DMS153 (cell line): ENCODE measurements at places on chromosomes 5 and 9.

- DNase-seq: peak; percentile 13
Observed at GRCh38 chr9:31034311-31034710, 1350.1 kb upstream of the ACO1 start.

DNA sequence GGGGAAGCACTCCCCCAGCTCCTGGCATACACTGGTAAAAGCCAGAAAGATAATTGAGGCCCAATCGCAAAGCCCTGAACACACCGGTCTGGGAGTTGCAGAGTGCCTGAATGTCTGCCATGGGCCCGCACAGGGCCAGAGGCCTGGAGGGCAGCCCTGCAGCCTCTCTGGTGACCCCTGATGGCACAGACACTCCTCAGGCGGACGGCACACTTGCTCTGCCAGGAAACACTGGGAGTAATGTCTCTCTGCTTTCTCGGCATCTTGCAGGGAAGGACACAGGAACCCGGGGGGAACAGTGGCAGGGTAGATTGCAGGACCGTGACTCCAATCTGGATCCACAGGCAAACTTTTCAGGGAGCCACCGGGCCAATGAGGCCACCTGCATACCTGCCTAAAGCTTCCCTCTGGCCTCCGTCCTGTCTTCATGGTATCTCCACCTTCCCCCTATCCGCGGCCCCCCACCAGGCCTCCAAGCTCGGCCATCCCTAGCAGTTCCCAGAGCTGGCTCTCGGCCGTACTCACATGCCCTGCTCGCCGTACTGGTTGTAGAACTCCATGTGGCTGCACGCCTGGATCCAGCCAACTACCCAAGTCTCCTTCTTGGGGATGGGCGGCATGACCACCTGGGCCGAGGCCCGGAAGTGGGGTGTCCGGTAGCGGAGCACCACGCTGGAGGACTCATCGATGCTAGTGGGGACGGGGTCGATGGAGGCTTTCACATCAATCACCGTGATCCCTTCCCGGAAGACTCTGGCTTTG, 797 bp downstream of the FAM78A start:
- no peak for DNase-seq

GRCh38 chr5:168227001-168227400, 64.4 kb upstream of the WWC1 start:
- no peak for DNase-seq

DNA sequence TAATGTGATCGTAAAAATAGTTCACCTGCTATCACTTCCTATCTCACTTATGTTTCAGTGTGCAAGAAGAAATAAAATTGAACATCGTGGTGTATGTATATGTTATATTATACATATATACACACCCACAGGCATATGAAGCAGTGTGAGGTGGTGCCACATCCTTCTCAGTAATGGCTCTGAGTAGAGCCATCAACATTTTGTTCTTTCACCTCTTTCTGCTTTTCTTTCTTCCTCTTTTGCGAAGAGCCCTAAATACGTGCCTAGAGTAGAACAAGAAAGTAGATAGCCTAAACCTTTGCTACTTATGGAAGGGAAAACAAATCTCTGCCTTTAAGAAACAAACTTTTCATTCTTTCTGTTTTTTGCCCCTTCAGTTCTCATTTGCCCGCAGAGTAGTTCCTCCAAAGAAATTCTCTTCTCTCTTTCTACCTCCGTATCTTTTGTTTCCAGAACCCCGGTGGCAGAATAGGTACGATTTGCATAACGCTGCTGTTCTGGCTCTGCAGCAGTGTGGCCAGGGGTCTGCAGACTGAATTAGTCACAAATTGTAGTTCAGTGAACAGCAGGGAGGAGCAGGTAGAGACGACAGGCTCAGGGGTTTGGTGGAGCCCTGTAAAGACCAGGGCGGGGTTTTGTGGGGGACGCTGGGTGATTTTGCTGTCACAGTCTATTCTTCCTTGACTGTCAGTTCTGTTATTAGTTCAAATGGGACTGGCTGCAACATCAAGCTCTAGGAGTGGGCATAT, 40.5 kb upstream of the PJA2 start:
- no peak for DNase-seq

- no peak for DNase-seq
Observed at GRCh38 chr5:68661237-68661636, 432.6 kb upstream of the SLC30A5 start.

DNA sequence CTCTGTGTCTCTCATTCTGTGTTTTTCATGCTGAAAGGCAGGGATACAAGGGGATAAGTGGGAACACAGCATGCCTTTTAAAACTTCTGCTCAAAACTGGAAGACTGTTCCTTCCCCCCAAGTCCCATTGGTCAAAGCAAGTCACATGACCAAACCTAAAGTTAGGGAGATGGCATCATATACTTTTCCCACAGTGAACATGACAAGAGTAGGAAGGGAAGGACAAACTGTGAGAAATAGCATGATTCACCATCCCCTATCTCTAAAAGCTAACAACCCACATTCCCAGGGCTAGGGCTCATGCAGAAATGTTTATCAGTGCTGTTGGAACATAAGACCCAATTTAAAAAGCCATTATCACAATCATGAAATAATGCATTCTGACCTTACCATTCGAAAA, 24.2 kb upstream of the SHISAL2B start:
- no peak for DNase-seq

DNA sequence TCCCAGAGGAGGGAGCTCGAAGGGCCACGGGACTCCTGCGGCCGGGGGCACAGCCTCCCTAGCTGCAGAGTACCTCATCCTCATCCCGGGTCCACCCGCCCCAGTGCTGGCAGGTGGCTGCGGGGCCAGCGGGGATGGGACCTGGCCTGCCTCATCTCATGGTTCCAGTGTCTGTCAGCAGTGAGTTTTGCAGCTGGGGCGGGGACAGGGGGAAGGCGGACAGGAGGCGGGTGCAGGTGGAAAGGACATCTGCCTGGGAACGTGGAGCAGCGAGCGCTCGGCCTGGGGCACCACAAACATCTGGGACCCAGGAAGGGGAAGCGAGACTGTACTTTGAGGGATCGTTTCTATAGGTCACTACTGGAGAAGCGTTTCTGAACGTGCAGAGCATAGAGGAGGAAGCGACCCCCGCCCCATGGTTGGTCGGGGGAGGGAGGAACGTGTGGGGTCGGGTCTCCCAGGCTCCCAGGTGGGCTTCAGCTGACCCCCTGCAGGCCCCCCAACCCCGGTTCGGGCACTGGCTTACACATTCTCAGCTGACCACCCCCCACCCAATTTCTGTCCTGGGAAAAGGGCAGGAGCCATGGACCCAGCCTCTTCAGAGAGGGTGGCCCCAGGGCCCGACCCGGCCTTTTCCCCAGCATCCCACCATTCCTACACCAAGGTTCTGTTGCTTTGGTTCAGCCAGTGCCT, 56.5 kb upstream of the NOTCH1 start:
- no peak for DNase-seq

DNA sequence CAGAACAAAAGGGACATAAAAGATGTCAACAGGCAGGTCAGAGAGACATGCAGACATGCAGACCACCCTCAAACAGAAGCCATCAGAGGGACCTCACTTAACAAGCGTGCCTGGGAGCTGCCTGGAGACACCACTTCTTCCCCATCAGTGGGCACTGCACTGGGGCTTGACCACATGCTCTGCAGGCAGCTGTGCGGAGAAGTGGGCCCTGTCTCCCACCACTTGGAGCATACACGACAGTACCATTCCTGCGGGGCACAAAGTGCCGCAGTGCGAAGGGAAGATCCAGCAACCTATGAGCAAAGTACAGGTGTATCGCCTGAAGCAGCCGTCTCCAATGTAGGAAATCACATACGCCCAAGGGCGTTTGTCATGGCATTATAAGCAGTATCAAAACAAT, 150.5 kb upstream of the FOXD4L5 start:
- DNase-seq: no peak

GRCh38 chr9:121196389-121196788, 5.3 kb downstream of the RAB14 start:
- no peak for DNase-seq

GRCh38 chr9:94441796-94442195, 113.1 kb upstream of the PCAT7 start:
- no peak for DNase-seq

DNA sequence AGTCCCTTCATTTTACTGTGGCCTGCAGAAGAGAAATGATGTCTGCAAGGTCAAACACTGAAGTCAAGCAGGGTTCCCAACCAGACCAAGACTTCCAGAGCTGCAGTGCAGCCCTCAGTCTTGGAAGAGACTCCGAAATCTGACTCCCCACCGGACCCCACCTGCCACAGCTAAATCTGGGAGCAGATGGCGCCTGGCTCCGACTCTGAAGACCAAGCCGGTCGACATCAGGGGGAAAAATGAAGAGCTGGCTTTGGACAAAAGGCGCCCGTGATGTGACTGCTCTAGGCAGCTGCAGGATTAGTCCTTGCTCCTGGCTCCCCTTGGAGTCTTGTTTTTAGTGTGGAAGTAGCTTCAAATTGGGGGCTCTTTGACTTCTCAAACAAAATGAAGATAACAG, 72.4 kb upstream of the ZNF622 start:
- no peak for DNase-seq

- DNase-seq: no peak
Observed at GRCh38 chr9:132003896-132004295, 75.8 kb downstream of the MED27 start.

DNA sequence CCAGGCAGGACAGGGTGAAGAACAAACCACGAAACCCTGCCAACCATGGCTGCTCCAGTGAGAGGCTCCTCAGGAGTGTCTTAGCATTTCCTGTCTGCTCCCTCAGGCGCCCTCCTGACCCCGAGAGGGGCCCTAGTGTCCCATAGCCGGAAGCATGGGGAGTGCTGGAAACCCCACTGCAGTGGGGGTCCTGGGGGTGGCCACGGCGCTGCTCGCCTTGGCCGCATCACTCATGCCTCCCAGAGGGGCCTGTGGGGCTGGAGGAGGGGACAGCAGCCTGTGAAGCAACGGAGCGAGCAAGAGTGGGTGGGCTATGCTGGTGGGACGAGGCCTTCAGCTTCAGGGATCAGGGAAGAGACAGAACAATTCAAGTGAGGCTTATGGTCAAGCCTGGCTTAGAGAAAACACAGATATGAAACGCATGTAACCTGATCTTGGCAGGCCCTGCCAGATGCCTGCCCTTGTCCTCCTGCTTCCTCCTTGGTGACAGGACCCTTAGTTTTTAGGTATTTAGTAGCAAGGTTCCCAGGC, 219.1 kb downstream of the FANCC start:
- DNase-seq: no peak

DNA sequence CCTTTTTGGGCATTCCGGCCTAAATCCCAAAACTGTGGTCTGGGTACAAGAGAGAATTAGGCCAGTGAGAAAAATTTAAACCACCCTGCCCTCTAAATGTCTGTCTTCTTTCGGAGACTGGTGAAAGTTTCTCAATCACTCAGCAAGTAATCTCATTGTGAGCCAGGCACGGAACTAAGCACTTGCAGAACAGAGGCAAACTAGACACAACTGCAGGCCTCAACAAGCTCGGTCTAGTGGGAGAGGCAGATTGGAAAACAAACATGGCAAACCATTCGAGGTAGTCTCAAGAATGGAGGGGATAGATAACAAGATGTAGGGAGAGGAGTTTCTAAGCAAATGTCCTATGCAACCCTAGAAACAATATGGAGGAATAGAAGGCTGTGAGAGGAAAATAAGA, 8.9 kb upstream of the C5orf58 start:
- DNase-seq: no peak

DNA sequence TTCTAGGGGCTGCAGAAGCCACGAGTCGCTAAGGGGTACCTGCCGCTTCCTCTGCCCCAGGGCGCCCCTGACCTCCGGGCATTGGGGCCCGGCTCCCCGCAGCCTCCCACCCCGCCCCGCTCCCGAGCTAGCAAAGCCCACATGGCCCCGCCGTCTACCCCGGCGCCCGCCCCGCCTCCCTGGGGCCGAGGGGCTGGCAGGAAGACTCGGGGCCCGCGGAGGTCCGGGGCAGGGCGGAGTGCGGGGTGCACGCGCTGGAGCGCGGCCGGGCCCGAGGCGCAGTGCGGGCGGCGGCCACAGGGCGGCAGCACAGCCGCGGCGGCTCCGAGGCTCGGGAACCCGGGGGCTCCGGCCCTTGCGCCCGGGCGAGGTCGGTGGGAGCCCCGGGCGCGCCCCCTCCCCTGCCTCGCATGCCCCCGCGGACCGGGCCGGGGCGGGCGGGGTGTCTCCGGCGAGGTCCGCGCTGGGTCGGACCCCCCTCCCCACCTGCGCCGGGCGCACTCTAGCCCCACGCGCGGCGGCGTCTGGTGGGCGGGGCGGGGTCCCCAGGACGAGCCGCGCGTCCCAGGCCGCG, 6.7 kb downstream of the NRARP start:
- no peak for DNase-seq

DNA sequence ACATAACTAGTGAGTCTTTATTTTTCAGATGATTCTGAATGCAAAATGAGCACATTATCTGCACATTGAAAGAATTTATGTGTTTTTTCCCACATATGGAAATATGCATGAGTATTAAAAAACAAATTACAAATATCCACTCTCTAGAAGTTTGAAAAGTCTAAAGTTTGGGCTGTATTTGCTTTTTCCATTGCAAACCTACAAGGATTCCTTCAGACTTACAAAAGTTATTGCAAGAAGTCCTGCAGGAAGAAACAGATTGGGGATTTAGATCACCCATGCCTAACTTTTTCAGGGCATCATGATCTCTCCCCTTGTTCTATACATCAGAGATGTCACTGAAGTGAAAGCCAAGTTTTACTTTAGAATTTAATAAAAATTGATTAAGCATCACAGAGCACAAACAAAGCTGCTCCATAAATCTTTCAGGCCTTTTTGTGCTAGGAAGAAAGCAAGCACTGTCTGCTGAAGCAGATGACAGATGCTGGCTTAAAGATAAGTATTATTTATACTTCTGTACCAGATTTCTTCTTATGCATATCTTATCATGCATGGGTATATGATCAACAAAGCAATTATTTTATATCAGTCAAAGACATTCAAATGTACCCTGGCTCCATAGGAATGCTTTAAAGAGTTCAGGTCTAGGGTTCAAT, 71.7 kb downstream of the NFIB start:
- DNase-seq: no peak

GRCh38 chr9:69292078-69292477, 32.9 kb upstream of the ENTREP1 start:
- no peak for DNase-seq

DNA sequence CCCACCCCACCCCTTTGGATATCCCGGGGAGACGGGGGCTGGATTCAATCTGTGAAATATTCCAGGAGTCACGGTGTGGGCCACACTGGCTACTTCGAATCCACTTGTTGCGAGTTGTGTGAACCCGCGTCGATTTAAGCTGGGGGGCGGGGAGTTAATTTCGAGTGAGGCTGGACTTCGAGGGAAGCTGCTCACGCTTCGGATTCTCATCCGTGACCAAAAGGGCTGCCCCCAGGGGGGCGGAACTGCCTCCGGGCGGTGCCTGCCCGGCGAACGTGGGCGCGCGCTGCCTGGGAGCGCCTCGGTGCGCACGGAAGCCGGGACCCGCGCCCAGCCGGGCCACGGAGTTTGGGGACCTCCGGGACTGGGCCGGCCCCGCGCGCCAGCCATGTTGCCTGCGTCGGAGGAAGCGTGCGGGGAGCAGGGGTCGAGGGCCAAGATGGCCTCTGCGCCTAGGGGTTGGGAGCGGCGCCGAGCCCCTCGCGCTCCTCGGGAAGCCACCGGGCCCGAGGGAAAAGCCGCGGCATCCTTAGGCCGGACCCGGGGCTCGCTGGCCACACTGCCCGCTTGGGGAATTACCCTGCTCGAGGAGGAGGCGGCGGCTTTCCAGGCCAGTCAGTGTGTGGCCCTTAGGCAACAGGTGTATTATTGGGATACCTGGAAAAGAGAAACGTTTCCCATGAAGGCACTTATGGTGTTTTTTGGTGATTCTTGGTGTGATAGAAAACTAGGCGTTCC, 975 bp downstream of the OCLN start:
- DNase-seq: no peak
